ENCODE measurements at places on chromosomes 3 and 15.

DNA sequence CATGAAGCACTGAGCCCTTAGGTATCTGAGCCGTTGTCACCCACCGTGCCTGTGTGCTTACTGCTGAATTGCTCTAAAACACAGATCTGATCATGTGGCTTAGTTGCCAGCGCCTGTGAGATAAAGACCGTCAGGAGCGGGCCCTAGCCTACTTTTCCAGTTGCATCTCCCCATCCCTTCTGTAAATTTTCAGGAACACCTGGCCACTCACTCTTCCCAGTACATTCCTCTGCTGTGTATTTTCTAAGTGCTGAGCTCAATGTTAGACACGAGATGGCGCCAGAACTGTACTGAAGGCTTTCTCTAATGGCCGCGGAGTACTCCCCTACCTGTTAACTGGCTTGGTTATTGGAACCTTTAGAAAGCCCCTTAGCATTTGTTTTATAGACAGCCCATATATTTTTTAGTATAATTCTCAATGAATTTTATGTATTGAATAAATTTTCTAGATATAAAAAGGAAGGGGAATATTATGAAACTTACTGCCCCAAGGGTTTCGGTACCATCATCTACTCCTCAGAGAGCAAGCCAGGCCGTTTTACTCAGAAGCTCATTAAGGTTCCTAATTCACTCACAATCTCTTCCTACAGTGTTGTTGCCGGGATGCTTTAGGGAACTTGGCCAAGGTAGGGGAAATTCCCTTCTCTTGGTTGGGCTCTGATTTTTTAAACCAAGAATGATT lies 16.7 kb upstream of the WNT7A start:
- DNase-seq: no peak

- no peak for DNase-seq
These were observed 32.7 kb upstream of the RPS17 start for GRCh38 chr15:82572986-82573385.

DNA sequence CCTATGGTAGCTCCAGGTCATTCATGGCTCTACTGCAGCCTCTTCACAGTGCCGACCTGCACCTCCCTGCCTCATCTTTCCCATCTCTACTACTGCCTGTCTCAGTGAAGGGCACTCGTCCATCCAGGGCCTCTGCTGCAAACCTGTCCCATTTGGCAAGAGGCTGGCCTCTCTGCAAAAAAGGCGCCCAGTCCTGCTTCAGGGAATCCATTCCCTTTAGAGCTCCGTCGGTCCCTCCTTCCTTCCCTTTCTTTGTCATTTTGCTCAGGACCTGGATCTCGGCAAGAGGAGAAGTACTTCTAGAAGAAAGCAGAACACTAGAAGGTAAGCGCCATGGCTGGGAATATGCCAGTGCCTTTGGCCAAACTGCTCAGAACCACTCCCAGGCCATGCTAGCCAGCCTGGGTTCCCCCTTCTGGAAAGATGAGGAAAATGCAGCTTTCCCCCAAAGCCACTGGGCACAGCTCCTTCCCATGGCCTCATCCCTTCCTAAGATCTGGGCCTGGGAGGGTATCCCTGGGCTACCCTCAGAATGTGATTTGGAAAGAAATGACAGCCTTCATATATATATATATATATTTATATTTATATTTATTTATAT lies 6.4 kb upstream of the ISL2 start:
- no peak for DNase-seq

DNA sequence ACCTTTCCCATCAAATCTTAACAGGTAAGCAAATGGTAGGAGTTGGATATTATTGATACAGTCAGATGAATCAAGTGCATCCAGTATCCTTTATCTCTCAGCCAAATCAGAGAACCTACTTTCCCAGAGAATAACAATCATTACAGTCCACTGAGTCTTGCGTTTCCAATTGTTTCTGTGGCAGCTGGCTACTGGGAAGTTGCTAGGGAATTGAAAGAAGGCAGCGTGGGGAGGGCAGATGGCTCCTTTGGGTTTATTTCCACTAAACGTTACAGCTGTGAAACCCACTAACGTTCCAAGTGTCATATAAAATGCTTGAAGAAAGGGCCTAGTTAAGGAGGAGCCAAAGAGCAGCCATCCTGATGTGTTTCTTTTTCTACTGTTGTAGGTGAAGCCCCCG lies 78.4 kb downstream of the WDR72 start:
- DNase-seq: no peak

DNA sequence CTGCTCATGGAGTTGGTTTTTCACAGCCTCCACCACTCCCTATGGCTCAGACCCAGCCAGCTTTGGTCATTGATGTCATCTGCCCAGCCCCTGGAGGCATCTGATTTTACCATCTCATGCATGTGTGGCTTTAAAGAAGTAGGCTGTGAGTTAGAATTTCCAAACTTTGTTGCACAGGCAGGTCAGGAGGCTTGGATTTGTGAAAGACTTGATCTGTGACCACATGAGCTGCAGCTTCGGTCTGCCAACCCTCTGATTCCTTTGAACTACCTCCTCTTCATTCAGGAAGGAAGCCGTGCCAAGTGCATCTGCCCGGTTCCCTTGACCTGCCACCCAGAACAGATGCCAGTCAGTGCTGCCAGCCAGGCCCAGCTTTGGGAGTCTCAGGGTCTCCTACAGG lies 9.2 kb downstream of the CTXND1 start:
- no peak for DNase-seq

All from stimulated activated CD4-positive, alpha-beta T cell treated with anti-CD3 and anti-CD28 coated beads, Interleukin-12 subunit alpha, Interleukin-12 subunit beta, amount 100 ng/mL, for 48 hours (primary cell).